ENCODE measurements at places on chromosomes 2 and 18. TPM values are rescaled to one million over a fixed set of nuclear protein-coding genes. Genes with fewer than 3 reads are reported as not detected.

- DNase-seq: no peak
Observed at GRCh38 chr18:26729008-26729407, 136.5 kb downstream of the AQP4 start.

GRCh38 chr2:196230061-196230854, 58.9 kb upstream of the STK17B start:
- DNase-seq: peak; percentile 60

- no peak for DNase-seq
Observed at GRCh38 chr2:190603374-190603773, 45.5 kb upstream of the NAB1 start.

GRCh38 chr2:38076710-38077430, 919 bp upstream of the CYP1B1 start:
- DNase-seq: no peak

- DNase-seq: no peak
Observed at GRCh38 chr2:109663721-109664120, 49.6 kb downstream of the SOWAHC start.

DNA sequence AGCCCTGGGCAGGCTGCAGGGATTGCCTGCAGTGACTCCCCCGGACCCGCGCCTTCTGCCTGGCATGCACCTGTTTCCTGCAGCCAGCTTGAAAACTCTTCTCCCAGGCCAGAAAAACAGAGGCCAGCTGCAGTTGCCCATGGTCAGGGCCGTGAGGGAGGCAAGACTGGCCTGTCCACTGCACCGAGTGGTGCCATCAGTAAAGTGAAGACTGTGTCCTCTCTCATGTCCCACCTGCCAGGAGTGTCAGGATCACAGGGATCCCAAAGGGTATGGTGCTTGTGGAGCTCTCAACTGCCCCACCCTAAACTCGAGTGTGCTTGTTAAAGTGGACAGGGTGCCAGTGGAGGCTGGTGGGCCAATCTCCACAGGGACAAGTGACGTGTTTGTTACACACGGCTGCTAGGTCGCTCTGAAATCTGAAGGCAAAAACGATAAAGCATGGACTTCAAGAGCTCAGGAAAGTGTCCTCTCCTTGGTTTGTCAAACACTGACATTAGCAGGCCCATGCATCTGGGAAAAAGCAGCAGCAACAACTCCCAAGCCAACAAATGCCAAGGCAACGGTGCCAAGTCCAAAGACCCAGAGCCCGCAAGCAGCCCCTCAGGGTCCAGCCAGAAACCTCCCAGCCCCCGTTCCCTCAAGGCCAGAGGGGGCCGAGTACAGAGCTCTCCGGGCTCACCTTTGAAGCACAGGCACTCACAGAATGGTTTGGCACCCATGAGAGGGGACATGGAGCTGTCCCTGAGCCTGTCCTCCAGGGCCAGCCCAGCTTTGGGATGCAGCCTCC, 213.2 kb downstream of the HDAC4 start:
- DNase-seq: no peak

DNA sequence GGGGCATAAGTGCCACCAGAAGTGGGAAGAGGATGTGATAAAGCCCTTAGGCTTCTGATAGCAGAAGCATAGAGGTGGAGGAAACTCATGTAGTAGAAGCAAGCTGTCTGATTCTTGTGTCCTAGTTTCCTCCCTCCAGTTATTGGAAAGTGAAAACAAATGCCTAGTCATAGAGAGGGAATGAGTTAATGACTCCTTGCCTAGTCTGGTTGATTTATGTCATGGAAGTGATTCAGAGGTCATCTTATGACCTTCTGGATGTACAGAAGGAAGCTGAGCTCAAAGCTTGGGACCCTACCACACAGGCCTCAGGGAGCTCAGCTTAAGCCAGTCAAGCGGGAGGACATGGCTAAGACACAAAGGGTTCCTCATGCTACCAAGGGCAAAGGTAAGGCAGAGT, 232.2 kb downstream of the THSD7B start:
- DNase-seq: no peak

DNA sequence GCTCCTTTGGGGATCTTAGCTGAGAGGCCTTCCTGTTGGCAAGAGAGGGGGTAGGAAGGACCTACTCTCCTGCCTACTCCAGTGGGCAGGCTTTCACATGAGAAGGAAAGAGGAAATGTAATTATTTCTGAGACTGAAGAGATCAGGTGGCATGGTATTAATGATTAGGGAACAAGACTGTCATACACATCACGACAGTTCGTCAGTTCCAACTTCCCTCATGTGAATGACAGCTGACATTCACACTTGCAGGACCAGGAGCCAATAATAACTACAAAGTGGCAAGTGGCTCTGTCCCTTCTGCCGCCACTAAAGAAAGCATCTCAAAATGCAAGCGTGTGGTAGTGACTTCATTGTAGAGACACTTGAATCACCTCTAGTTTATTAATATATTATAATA, 90.0 kb downstream of the ZCCHC2 start:
- no peak for DNase-seq

DNA sequence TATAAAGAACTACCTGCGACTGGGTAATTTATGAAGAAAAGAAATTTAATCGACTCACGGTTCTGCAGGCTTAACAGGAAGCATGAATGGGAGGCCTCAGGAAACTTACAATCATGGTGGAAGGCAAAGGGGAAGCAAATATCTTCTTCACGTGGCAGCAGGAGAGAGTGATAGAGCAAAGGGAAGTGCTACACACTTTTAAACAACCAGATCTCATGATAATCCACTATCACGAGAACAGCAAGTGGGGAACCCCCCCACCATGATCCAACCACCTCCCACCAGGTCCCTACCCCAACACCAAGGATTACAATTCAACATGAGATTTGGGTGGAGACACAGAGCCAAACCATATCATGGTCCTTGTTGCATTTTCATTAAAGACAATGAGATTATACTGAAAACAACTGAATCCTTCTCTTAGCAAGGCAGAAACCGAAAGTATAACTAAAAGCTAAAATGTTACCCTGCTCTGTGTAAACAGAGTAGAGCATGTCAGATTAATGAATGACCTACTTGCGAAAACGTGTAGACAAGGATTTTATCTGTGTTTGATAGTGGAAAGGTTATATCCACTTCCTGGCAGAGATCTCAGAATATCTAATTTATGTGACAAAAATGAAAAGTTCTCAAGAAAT, 60.1 kb upstream of the RBBP8 start:
- DNase-seq: no peak

DNA sequence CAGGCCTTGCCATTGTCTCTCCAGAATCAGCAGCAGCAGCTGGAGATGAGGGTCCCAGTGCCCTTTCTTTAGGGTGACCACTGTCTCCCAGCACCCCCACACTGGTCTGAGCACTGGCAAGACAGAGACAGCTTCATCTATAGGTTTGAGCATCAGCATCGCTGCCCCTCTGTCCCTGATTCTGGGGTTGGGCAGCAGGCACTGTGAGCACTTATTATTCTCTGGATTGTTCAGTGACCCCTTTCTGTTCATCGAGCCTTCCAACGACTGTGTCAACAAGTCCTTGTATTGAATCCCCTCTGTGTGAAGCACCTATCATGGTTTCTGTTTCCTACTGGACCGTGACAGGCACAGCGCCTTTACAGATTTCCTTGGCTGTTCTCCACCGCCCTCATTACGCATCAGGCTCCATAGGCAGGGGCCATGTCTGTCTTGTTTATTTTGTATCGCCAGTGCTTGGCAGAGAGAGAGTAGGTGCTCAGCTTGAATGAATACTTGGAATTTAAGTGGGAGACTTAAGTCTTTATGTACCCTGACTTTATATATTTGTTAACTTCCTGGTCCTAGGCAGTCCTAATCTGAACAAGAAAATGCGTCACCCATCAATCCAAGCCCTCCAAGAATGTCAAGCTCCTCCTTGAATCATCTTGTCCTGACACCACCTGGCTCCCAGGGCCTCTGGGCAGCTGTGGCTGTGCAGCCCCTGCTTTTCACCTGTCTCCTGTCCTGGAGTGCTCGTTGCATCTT, 11.4 kb downstream of the MALL start:
- DNase-seq: no peak

DNA sequence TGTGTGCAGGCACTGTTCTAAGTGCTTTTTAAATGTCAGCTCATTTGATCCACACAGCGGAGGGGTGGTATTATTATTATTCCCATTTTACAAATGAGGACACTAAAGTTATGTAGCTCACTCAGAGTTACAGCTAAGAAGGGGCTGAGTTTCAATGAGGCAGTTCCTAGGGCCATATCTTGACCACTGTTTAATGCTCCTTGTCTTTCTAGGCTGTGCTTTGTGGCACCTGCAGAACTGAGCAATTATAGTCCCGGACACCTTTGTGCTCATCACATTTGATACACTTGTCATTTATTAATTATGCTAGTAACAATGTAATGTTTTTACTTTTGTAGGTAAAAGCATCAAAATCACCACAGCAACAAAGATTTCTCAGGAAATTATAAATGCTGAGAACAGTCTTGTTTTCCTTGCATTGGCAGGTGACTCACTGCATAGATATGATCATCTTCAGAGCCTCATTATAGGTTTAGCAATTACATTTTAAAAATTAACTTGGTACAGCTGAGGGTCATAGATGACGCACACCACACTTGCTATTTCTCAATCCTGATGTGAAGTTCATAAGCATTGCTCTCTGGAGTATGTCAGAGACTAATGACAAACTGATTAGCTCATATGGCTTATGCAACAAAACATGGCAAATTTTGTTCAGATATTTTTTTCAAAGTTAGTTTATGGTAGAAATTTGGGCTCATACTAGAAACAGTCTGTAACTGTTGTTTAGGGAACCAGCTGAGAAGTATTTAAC, 366.8 kb downstream of the TGIF1 start:
- DNase-seq: no peak

DNA sequence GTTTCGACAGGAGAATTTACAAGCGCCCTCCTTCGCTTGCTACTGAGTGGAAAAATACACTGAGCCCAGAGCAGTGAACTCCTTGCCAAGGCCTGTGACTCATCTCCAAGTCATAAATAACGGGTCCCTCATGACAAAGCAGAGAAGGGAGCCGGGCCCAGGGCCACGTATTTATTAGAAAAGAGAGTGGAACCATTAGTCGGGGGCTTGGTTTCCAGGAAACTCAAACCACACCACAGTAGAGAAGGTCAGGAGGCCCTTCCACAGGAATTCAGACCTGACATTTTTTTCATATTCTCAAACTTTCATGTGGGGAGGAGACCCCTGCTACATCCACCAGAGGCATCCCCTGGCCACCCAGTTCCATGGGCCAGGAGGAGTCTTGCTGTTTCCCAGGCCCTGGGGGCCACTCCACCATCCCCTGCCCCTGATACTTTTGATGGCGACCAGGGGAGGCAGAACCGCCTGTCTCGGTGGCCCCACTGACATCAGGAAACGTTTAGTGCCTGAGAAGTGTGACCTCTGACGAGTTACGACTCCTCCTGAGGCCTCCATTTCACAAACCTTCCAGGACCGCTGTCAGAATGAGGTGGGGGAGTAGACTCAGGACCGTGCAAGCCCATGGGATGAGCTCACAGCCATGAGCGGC, 289.7 kb downstream of the DYSF start:
- no peak for DNase-seq

The PRKRA gene
- 48.5 TPM for total RNA-seq

The LYPD6B gene
- not detected for total RNA-seq

The GPR17 gene
- total RNA-seq: not detected

The CGREF1 gene
- total RNA-seq: 2.7 TPM

The ATOH8 gene
- total RNA-seq: not detected
